ENCODE measurements at places on chromosomes 13 and 19.

- DNase-seq, result no peak
- H3K36me3 ChIP-seq, result no peaks in the 10 kb centered on the region
- no peak overlapping the region for H3K27ac ChIP-seq
- no peaks in the 10 kb centered on the region for H3K4me1 ChIP-seq
- H3K4me3 ChIP-seq, result no peak overlapping the region
These were observed 617.2 kb upstream of the GPC6 start for GRCh38 chr13:92609376-92609775.

DNA sequence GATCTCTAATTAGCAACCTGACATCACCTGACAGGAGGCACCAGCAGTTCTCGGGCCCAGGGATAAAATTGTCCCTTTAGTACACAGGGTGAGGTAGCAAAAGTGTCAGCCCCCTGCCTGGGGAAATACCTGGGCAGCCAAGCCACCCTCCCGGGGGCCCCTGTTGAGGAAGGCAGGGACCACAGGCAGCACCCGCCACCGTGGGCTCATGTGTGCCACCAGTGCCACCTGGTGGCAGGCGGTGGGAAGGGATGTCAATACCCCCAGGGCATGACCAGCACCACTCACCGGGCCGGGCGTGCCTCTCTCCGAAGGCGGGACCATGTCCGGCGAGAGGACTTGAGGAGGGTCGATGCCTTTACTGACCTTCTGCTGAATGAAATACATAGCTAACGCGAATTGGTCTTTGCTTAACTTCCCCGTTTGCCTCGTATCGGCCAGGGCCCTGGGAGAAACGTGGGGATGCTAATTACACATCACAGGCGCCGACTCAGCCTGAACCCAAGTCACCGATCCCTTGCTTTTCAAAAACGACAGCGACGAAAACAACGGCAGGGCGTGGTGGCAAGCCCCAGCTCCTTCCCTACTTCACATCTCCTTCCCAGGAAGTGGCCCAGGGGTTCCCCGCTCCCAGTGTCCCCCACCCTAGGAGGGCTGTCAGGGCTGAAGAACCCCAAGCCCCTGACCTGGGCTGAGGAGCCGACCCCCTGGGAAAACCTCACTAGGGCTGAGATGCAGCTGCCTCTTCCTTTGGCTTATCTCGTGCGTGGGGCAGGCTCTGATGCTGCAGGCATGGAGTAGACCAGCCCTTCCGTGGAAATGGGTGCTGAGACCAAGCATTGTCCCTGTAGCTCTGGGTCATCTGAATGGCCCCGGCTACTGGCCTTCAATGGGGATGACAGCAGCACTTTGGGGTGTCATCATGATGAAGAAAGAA is 53.8 kb downstream of the EPS15L1 start:
- H3K4me1 ChIP-seq, result peaks cover 11% of the 10 kb centered on the region
- H3K27ac ChIP-seq, result no peak overlapping the region

GRCh38 chr13:51223560-51224270 is 1.5 kb downstream of the FAM124A start:
- no peak overlapping the region for H3K27ac ChIP-seq
- H3K27me3 ChIP-seq, result peaks cover 42% of the 10 kb centered on the region
- DNase-seq, result no peak
- H3K36me3 ChIP-seq, result no peaks in the 10 kb centered on the region

DNA sequence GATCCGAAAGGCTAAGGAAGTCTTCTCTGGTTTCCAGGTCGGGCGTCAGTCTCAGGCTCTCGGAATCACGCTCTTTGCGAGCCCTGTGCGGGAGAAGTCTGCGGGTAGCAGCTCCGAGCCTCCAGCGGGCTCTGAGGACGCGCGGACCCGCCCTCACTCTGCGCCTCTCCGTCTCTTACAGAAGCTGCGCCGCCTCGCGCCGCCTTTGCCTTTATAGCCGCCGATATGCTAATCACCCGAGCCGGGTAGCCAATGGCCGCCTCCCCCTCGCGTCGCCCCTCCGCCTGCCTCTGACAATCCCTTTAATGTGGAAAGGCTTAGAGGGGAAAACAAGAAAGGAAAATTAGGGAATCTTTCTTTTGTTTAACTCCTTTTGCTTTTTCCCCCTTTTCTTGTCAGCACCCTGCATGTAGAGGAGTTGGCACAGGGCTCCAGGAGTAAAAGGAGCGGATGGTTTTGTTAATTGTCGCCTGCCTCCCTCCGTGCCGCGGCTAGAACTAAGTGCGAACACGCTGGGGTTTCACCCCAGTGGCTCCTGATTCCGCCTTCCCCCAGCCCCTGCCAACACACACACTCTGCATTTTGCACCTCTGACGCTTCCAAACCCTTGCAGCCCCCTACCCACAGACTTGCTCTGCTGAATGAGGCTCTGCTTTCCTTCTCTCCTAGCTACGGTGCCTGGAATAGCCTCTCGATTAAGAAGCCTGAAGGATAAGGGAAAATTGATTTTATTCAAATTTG is at the start of gene PCDH8:
Gene PCDH8 (minus strand): TSS at position 186 of the 741 bp plus-strand sequence. CDS start 204 bp downstream, outside the sequence.
- H3K4me1 ChIP-seq, result peaks cover 18% of the 10 kb centered on the region
- H3K4me3 ChIP-seq, result no peak within 1 kb of the TSS
- peak; percentile 29 for DNase-seq

DNA sequence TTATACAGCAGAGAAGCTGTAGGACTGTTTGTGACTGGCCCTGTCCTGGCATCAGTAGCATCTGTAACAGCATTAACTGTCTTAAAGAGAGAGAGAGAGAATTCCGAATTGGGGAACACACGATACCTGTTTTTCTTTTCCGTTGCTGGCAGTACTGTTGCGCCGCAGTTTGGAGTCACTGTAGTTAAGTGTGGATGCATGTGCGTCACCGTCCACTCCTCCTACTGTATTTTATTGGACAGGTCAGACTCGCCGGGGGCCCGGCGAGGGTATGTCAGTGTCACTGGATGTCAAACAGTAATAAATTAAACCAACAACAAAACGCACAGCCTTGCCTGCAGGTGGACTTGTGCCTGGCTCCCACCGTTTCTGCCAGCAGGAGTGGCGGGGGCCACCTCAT is 27.3 kb upstream of the LDLR start:
- peaks cover 22% of the 10 kb centered on the region for H3K36me3 ChIP-seq
- no peak overlapping the region for H3K27ac ChIP-seq
- no peaks in the 10 kb centered on the region for H3K4me1 ChIP-seq
- DNase-seq, result no peak
- H3K27me3 ChIP-seq, result no peaks in the 10 kb centered on the region
- H3K4me3 ChIP-seq, result no peak overlapping the region

GRCh38 chr19:46056536-46056935 is 15.7 kb upstream of the IGFL4 start:
- no peak overlapping the region for H3K4me3 ChIP-seq
- H3K27ac ChIP-seq, result no peak overlapping the region

GRCh38 chr13:80881942-80882445 is 541.1 kb upstream of the SPRY2 start:
- no peak overlapping the region for H3K4me3 ChIP-seq
- no peak overlapping the region for H3K27ac ChIP-seq
- H3K36me3 ChIP-seq, result no peaks in the 10 kb centered on the region
- H3K4me1 ChIP-seq, result no peaks in the 10 kb centered on the region
- no peaks in the 10 kb centered on the region for H3K27me3 ChIP-seq

DNA sequence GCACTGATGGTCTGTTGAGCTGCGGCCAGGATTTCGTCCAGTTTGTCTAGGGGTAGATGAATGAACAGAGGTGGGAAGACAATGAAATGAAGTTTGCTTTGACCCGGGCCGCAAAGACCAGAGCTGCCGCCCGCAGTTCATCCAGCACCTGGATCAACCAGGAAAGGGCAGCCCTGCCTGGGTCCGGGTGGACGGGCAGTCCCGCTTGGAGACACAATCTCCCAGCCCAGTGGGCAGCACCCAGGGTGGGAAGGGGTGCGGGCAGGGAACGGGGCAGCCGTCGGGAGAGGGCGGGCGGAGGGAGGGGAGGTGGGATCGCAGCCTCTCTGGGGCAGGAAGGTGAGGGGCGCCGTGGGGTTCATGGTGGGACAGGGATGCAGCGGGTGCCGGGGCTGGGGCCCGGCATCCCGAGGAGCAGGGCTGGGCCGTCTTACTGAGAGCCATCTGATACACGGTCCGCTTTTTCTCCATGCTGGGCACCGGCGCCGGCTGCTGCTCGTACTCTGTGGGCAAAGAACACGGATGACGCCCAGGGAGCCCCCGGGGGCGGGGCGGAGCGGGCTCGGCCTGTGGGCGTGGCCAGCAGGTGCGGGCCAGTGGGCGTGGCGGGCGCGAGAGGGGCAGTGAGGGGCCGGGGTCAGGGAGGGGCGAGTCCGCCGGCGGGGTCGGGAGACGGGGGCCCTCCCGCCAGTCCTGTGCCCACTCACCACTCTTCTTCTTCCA is 33.1 kb downstream of the SHANK1 start:
- H3K27me3 ChIP-seq, result peaks cover 36% of the 10 kb centered on the region
- no peaks in the 10 kb centered on the region for H3K36me3 ChIP-seq
- DNase-seq, result no peak
- no peak overlapping the region for H3K4me3 ChIP-seq
- no peaks in the 10 kb centered on the region for H3K4me1 ChIP-seq

- H3K36me3 ChIP-seq, result no peaks in the 10 kb centered on the region
- H3K27me3 ChIP-seq, result no peaks in the 10 kb centered on the region
- no peak overlapping the region for H3K27ac ChIP-seq
- H3K4me1 ChIP-seq, result peaks cover 11% of the 10 kb centered on the region
These were observed 13.2 kb upstream of the EID2 start for GRCh38 chr19:39553082-39553652.

- peaks cover 13% of the 10 kb centered on the region for H3K36me3 ChIP-seq
- peaks cover 51% of the 10 kb centered on the region for H3K4me1 ChIP-seq
- H3K27me3 ChIP-seq, result no peaks in the 10 kb centered on the region
- H3K4me3 ChIP-seq, result peak overlapping the region; percentile 74
- peak overlapping the region; percentile 96 for H3K27ac ChIP-seq
These were observed 4.5 kb upstream of the RASAL3 start for GRCh38 chr19:15468675-15469512.

DNA sequence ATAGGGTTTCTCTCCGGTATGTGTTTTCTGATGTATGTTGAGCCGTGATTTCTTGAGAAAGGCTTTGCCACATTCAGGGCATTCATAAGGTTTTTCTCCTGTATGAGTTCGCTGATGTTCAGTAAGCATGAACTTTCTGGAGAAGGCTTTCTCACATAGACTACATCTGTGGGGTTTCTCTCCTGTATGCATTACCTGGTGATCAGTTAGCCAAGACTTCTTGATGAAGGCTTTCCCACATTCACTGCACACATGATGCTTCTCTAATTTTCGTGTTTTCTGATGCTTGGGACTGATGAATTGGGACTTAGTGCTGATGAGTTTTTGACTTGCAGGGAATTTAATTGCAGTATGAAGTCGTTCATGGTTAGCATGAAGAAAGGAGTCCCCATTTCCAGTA is 21.1 kb downstream of the ZNF350 start:
- no peaks in the 10 kb centered on the region for H3K4me1 ChIP-seq
- peaks cover 82% of the 10 kb centered on the region for H3K36me3 ChIP-seq
- no peaks in the 10 kb centered on the region for H3K27me3 ChIP-seq
- no peak for DNase-seq
- no peak overlapping the region for H3K4me3 ChIP-seq

DNA sequence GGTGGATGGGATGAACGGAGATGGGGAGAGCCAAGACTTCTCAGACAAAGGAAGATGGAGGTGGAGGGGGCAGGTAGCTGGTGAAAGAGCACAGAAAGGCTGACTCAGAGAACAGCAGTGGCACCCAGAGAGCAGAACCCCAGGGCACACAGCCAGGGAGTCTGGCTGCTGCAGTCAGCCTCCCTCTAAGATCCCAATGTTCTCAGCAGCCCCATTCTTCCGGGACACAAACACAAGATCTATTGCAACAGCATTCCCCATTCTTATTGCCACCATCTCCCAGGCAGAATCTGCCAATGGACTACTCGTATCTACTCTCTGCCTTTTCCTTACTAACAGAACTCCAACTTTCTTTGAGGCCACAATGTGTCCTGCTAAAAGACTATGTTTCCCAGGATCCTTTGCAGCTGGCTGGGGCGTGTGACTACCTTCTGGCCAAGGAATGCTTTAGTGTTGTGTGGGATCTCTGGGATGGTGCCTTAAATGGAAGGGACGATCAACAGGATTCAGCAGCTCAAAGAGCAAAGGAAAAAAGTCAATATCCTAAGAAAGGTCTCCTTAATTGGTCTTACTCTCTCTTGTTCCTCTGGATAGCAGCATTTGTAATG is 7.5 kb downstream of the THAP8 start:
- H3K4me3 ChIP-seq, result no peak overlapping the region
- no peaks in the 10 kb centered on the region for H3K27me3 ChIP-seq
- H3K36me3 ChIP-seq, result peaks cover 2% of the 10 kb centered on the region
- H3K4me1 ChIP-seq, result peaks cover 2% of the 10 kb centered on the region
- no peak for DNase-seq
- H3K27ac ChIP-seq, result no peak overlapping the region

Data from activated CD8-positive, alpha-beta T cell treated with anti-CD3 and anti-CD28 coated beads for 36 hours (primary cell).